Heart left ventricle (tissue), 16 donors: ENCODE measurements at places on chromosomes 5 and 9. TPM values are rescaled to one million over a fixed set of nuclear protein-coding genes. Genes with fewer than 3 reads are reported as not detected.
A peak's percentile ranks its signal among the peaks of the same experiment; 100 is the strongest.

FOCAD gene
- polyA plus RNA-seq = 8.6 TPM

- DNase-seq = no peak
Measured at GRCh38 chr5:54257366-54258118, 52.8 kb downstream of the ARL15 start.

PRUNE2 gene
- polyA plus RNA-seq = 0.71 TPM

DNA sequence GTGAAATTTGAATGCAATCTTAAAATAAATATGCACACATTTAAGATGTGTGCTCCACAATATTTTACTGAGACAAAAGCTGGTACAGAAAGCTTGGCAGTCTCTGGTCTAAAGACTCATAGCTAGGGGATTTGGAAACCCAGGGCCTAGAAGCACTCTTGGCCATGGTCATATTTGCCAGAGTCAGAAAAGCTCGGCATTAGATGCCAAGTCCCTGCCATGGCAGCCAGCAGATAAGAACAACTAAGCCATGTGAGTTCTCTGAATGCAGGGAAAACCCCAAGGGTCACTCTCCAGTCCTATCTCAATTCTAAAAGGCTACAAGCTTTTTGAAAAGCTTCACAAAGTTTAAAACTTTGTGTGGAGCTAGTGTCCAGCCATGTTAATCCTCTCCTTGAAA is 119.5 kb downstream of the FAM114A2 start:
- DNase-seq = peak; percentile 34

DNA sequence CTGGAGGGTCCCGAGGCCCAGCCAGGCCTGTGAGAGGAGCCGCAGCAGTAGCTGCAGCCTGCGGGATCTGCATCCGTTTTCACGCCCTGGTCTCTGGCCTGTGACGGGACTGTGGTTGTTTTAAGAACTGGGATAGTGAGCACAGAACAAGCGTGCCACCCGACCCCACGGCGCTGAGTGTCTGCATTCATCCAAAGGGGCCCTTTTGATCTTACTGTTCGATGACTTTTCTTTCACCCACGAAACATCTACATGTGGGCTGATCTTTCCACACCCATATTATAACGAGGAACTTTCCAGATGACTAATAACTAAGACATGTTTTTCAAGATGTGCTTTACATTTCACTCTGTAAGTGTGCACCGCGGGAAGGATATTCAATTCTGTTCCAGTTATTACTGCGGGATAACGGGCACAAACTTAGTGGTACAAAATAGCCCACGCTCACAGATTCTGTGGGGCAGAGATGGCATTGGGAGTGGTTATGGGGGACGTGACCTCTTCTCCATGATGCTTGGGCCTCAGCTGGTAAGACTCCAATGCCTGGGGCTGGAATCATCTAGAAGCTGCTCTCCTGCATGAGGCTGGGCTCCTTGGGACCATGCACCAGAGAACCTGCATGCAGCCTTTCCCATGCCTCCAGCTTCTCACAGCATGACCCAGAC is 165.0 kb downstream of the SYK start:
- no peak for DNase-seq

PCDHA4 gene
- polyA plus RNA-seq = not detected

DNA sequence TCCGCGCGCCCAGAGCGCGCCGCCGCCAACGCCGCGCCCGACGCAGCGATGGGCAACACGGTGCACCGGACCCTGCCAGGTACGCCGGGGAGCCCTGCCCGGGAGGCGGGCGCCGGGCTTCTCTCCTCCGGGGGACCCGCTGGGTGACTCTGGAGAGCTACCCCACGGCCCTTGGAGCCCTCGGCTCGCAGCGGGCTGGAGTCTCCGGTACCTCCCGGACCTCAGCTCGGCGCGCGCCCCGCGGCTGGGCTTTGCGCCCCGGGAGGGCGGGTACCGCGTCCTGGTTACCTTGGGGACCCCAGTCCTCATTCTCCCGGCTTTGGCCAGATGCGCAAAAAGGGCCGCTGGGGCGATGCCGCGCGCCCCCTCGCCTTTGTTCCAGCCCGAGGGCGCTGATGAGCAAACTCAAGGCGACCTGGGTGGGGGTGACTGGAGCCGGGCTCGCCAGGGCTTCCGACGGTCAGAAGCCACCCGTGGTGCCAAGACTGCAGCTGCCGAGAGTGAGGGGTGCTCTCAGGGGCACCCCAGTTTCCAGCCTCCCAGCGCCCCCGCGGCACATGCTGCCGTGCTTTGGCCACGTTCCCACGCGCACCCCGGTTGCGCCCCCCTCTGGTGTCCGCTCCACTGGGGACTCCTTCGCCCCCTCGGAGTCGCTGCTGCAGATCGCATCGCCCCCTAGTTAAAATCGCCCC is 442 bp downstream of the NEURL1B start:
- peak; percentile 43 for DNase-seq

INSL6 gene
- polyA plus RNA-seq = not detected

COL5A1 gene
- 18.9 TPM for polyA plus RNA-seq

WNT8A gene
- polyA plus RNA-seq = not detected

DNA sequence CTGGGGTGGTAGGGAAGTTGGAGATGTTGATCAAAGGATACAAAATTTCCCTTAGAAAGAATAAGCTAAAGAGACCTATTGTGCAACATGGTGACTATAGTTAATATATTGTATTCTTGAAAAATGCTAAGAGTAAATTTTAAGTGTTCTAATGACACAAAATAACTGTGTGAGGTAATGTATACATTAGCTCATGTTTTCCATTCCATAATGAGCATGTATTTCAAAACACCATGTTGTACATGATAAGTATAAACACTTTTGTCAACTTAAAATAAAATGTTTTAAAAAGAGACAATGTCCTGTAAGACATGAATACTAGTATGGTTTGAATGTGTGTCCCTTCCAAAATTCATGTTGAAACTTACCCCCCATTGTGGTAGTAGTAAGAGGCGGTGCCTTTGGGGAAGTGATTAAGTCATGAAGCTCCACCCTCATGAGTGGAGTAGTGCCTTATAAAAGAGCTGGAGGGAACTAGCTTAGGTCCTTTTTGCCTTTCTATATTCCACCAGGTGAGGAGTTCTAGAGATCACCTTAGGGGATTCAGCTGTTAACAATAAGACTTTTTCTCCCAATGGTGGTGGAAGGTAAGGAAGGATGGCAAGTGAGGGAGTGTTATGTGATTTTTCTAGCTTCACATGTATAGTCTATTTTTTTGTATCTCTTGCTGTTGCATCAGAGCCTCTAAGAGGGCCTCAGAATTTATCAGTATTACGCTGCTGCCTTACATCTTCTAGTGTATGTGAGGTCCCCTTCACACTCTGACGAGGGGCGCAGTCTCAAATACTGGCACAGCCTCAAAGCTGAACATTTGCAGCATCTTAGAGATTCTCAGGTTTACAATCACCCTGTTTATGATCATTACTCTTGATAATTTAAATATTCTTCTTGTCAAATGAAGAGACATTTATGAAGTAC is 94.9 kb upstream of the NREP start:
- DNase-seq = no peak

GRCh38 chr5:137856201-137856600 is 11.5 kb upstream of the MYOT start:
- DNase-seq = no peak

DNA sequence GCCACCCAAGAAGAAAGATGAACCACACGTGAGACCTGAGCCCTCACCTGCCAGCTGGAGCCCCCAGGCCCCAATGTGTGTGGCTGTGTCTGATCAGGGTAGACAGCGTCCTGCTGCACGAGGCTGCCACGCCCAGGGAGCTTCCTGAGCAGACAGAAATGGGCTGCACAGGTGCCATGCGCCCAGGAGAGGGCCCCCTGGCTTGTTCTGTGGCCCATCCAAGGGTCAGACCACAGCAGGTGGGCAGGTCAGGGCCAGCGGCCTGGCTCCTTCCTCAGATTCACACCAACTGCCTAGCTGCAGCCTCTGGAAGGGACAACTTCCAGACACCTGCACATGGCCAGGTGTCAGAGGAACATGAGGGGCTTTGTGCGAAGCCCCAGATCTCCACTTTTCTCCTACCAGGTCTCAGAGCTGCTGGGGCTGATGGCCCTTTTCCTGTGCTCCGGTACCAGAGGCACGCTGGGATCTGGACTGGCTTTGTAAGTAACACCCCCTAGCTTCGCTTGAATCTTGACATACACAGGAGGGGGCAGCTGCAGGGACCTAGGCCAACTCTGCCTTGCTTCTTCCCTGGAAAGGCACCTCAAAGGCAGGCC is 10.8 kb downstream of the SARDH start:
- DNase-seq = peak; percentile 5

- DNase-seq = no peak
Measured at GRCh38 chr5:4229414-4230292, 634.0 kb downstream of the IRX1 start.

PLPP6 gene
- 1.0 TPM for polyA plus RNA-seq

- no peak for DNase-seq
Measured at GRCh38 chr5:110031402-110032140, 341.8 kb downstream of the MAN2A1 start.

DNA sequence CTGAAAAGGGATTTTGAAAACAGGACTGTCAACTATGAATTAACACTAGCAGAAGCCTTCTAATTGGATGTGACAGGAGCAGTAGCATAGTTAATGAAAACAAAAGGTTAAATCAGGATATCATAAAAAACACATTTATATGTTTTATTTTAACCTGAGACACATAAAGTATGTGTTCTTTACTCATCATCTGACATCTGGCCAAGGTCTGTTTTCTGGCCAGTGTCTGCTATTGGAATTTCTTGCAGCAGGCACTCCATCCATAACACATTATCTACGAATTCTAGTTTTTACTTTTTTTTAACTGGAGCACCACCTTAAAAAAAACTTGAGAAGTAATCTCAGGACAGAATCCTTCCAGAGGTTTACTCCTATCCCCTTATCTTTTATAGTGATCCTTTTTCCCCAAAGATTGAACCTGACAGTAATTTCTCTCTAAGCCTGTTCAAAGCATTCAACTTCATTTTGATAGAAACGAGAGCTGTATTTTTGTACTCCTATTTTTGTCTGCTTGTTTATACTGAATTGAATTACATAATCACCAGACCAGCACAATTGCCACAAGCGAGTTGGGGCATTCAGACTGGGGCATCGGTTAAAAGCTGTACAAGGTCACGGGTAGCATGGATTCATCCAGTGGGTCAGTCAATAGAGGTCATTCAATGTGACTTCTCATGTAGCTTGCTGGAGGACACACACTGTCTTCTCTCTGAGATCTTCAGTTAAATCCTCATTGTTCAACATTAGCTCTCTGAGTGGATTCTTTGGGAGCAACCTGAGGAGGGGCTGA is 205.6 kb upstream of the CLINT1 start:
- DNase-seq = no peak

DNA sequence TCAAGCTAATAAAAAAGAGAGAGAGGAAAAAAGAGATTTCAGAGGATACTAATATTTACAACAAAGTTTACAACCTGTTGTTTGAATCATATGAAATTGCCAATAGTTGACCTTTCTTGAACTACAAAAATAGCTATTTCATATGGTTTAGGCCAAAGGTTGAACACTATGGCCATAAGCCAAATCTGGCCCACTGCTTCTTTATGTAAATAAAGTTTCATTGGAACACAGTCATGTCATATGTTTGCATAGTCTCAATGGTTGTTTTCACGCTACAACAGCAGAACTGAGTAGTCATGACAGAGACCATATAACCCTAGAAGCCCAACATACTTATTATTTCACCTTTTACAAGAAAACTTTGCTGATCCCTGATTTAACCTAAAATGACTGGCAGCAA is 20.9 kb downstream of the SEMA5A start:
- no peak for DNase-seq

GHR gene
- polyA plus RNA-seq = 9.4 TPM

DNA sequence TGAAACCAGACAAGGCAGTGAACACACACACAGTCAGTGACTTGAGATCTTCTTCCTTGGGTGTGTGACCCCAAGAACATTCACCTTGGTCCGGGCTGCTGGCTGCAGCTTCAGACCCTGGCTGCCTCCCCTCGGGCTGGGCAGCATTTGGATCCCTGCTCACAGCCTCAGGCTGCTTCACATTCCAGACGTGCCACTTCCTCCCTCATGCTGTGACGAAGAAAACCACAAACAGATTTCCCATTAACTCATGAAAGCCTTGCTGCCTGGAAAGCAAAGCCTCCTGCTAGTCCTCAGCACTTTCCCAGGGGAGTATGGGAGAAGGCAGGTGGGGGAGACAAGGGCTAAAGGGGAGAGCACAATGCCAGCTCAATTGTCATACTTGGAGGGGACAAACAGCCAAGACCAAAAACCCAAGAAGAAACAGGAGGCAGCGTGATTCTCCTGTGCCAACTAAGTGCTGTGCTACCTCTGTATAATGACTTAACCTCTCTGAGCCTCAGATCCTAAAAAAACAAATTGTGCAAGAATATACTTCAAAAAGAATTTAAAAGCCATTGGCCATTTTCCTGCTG is 594.6 kb upstream of the BRINP1 start:
- no peak for DNase-seq

- no peak for DNase-seq
Measured at GRCh38 chr5:73592551-73592950, 27.0 kb downstream of the UTP15 start.

GRCh38 chr5:103473725-103474124 is 88.9 kb downstream of the NUDT12 start:
- no peak for DNase-seq

TMEM215 gene
- not detected for polyA plus RNA-seq

FOXD4L6 gene
- not detected for polyA plus RNA-seq
